Osteoblast (primary cell): ENCODE measurements at places on chromosomes 4 and X. TPM values are rescaled to one million over a fixed set of nuclear protein-coding genes. Genes with fewer than 3 reads are reported as not detected.

GRCh38 chr4:170446782-170447181 lies 357.0 kb upstream of the AADAT start:
- DNase-seq: no peak

DNA sequence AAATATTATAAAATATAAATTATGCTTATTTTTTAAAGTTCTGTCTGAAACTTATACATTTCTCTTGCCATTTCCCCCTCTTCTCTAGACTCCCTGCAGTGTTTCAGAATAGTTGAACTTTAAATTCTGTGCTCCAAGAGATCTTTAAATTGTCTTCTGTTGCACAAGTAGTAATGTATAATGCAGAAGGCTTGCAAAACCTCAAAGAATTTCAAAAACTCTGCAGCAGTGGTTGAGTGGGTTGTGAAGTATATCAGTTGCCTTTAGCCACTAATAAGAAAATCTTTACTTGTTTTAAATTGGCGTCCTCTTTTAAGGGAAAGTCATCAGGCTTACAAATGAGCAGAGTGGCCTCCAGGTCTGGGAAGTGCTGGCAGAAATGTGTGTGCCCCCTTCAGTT lies 1153.3 kb upstream of the PABPC4L start:
- DNase-seq: no peak

The MSX1 gene
- 2.9 and 3.8 TPM in 2 replicates for total RNA-seq

GRCh38 chrX:17613979-17614588 lies 123.2 kb upstream of the SCML1 start:
- no peak for DNase-seq

The SPRY1 gene
- total RNA-seq: 5.0 and 5.1 TPM in 2 replicates

The APLN gene
- total RNA-seq: 0.29 and 0.72 TPM in 2 replicates

DNA sequence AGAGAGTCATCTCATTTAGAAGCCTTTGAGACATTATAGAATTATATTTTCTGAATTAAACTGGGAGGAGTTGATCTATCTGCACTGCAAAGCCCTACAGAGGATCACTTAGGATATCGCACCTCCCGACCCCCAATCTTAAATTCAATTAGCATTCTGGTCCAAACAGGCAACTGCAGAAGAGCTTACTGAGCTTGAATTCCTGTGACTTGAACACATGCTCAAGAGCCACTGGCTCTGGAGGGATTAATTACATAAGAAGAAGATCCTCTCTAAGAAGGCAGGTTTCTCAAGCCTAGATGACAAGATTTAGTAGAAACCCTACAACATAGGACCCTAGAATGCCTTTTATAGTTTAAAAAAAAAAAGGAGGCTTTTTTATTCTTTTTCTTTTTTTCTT lies 548.9 kb downstream of the ARAP2 start:
- no peak for DNase-seq

DNA sequence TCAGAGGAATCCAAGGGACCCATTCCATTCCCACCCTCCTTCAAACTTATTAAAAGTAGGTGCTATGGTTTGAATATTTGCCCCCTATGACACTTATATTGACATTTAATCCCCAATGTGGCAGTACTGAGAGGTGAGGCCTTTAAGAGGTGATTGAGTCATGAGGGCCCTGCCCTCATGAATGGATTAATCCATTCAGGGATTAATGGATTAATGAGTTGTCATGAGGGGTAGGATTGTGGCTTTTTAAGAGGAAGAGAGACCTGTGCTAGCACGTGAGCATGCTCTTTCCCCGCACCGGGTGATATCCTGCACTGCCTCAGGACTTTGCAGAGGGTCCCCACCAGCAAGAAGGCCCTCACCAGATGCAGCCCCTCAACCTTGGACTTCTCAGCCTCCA lies 50.1 kb downstream of the IRF2 start:
- DNase-seq: no peak

The AFF2 gene
- 10.0 and 10.9 TPM in 2 replicates for total RNA-seq
